Activated T-cell treated with anti-CD3 and anti-CD28 coated beads for 4 hours (primary cell): ENCODE measurements at places on chromosomes 13 and 19.

DNA sequence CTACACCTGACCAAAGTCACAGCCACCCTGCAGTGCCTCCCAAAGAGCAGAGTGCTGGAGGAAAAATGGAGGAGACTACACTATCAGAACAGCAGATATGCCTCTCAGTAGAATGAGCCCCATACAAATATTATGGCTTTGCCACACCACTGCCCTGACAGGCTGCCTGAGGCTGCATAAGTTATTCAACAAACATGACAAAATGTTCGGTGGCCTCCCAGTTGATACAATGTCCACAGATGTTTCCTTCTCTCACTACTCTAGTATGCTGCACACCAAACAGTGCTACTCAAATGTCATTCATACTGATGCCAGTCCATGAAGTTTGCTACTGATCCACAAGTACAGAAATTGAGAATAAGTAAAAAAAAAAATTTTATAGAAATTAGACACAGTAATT, 41.0 kb downstream of the N4BP2L2 start:
- no peak for DNase-seq

- no peak for DNase-seq
Measured at GRCh38 chr19:3867971-3868769, 668 bp downstream of the ZFR2 start.

- DNase-seq, result no peak
Measured at GRCh38 chr19:51524666-51525264, 6.7 kb downstream of the SIGLEC6 start.

- no peak for DNase-seq
Measured at GRCh38 chr13:49314344-49314882, 66.7 kb downstream of the CDADC1 start.

DNA sequence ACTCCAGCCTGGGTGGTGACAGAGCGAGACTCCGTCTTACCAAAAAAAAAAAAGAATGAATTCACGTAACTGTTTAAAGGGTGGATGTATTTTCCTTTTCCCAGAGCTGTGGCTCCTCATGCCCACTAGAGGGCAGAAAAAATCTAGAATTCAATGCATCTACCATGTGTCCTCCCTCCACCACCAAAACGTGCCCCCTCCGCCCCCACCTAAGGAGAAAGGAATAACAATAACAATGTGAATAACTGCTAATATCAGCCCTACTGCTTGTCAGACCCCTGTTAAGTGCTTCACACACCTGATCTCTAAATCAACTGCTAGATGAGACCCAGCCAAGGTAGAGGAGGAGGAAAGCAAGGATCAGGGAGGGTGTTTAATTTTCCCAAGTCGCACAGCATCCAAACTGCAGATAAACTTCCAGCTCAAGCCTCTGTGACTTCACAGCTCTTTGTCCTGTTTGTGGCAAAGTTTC, 20.2 kb upstream of the PNMA8B start:
- DNase-seq, result no peak

- no peak for DNase-seq
Measured at GRCh38 chr13:98824376-98825160, 72.1 kb upstream of the SLC15A1 start.

DNA sequence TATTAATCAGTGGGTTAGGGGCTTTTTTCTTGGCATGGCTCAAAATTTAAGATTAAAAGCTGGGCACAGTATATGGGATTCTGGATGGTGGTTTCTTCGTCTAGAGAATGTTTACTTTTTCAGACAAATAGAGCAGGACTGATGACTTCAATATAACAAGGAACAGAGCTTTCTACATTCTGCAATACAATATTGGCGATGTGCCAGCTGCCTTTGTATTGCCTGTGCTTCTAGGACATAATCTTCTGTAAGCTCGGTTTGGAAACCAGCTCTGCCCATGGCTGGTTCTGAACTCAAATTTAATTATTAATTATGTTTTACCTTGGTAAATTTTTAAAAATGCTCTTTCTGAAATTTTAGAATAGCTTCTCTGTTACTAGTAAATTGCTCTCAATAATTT, 139.1 kb upstream of the TRPC4 start:
- DNase-seq, result no peak

DNA sequence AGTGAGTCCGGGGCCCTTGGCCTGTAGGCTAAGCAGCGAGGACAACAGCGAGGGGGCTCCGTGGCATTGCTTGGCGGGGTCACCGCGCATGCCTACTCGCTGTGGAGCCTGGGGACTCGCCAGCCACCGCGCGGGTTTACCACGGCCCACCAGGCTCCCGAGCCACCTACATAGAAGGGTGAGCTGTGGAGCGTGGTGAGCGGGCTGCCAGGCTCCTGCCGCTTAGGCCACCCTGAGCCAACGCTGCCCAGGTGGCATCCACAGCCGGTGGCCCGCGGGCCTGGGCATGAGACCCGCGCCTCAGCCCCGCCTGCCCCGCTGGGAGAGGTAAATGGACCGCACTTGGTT, 31.2 kb downstream of the C1QTNF9 start:
- DNase-seq, result no peak

GRCh38 chr13:40403509-40404241, 262.8 kb downstream of the FOXO1 start:
- DNase-seq, result no peak

- no peak for DNase-seq
Measured at GRCh38 chr19:3982701-3983541, 2.3 kb downstream of the EEF2 start.

- DNase-seq, result no peak
Measured at GRCh38 chr13:111327730-111328573, 7.5 kb downstream of the TEX29 start.

- DNase-seq, result no peak
Measured at GRCh38 chr13:27026396-27026795, 145.2 kb downstream of the USP12 start.

DNA sequence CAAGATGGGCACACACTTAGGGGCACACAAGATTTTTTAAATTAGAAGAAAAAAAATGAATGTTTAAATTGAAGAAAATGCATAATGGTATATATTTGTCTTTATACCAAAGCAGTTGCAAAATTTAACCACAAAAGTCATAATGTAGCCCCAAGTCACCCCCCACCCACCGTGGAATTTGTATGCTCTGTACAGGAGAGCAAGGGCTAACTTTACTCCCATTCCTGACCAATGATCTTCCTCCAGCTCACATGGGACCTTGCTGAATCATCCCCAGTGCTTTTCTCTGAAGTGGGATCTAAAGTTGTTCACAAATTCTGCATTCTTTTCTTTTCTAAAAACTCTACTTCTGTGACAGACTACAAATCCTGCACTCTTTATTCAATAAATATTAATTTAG, 597.0 kb downstream of the UQCRFS1 start:
- DNase-seq, result no peak

- no peak for DNase-seq
Measured at GRCh38 chr19:30692181-30692811, 320.1 kb downstream of the ZNF536 start.

DNA sequence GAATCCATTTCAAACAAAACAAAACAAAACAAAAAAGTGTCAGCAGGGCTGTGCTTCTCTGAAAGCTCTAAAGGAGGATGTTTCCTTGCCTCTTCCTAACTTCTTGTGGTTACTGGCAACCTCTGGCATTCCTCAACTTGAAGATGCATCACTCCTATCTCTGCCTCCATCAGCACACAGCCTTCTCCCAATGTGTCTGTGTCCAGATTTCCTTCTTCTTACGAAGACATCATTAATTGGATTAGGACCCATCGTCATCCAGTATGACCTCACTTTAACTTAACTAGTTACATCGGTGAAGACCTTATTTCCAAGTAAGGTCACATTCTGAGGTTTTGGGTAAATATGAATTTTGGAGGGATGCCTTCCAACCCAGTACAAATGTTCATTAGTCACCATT, 33.8 kb upstream of the GTF2F2 start:
- DNase-seq, result no peak

GRCh38 chr19:30064348-30064699, 122.3 kb downstream of the URI1 start:
- DNase-seq, result no peak

DNA sequence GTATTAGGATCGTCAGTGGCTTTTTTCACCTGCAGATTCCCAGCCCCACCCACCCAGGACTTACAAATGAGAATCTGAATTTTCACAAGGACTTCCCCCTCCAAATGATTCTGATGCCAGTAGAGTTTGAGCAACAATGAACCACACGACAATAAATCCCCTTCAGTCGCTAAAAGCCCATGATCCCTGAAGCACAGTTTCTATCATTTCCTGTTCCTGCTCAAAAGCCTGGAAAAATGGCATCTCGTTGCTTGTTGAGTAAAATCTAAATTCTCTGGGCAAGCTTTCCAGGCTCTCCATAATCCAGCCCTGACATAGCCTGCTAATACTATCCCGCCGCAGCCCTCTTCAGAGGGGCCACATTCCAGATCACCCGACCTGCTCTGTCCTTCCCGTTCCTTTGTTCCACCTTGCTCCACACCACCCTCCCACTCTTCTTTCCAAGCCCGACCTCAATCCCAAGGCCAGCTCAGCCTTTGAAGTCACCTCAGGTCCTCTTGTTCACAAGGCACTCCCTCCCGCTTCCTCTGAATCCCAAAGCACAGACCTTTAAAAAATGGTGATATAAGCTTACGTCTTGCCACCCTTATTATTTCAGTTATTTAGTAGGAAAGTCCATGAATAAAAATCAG, 67.9 kb downstream of the NUFIP1 start:
- DNase-seq, result no peak

DNA sequence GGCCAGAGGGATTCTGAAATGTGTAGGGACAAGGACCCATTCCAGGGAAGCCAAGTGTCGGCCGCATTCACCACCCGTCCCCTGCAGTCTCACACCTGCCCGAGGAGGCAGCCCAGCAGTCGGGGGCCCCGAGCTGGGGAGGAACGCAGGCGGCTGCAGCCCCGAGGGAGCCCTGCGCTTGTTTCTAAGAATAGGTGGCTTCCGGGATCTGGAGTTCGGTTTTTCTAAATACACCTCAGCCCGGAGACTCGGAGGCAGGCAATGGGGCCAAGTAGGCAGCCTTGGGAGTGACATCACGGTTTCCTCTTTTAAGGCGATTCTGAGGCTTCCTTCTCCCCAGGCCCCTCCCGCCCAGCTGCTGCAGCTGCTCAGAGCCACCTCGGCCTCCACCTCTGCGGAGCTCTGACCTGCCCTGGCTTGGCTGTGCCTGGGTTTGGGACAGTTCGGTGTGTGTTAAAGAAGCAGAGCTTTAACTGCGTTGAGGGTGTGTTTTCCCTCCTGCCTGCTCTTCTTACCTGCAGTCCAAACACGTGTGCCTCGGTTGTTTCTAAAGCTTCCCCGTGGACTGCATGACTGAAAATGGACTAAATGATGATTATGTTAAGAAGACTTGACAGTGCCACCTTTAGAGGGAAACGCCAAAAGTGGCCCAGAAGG, 80.5 kb downstream of the COL4A2 start:
- no peak for DNase-seq

DNA sequence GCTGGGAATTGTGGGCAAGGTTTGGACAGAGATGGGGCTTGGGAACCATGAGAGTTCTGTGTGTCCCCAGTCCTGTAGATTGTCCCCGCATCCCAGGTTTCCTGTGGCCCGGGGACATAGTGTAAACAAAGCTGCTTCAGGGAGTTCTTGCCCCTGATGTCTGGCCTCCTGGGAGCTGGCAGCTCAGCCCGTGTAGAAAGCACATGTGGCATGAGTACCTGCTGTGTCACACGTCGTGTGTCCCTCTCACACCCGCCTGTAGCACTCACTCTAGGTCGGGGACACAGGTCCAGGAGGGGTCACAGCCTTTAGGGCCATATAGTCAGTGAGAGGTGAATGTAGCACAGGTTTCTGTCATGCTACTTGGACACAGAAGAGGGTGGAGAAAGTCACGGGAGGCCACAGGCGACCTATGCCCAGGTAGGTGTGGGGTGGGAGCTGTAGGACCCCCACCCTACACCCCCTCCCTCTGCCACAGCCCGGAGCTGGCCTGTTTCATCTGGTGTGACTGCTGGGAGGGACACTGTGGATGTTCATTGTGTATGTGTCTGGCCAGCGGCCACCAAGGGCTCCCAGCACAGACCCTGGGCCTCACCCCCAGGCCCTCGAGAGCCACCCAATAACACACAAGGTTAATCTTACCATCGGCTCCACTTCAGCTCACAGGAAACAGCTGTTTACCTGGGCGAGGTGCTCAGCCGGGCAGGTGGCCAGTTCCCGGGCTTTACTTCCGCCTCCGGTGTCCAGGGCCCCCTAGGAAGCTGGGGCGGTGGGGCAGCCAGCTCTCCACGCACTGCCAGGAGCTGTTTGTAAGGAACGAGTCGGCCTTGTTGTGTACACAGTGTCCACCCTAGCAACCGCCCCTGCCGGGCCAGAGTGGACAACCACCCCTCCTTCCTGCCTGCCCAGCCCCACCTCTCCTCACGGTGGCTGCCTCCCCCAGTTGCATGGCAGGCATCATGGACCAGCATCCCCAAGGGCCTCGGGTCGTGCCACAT, 49.7 kb downstream of the COMP start:
- DNase-seq, result no peak

DNA sequence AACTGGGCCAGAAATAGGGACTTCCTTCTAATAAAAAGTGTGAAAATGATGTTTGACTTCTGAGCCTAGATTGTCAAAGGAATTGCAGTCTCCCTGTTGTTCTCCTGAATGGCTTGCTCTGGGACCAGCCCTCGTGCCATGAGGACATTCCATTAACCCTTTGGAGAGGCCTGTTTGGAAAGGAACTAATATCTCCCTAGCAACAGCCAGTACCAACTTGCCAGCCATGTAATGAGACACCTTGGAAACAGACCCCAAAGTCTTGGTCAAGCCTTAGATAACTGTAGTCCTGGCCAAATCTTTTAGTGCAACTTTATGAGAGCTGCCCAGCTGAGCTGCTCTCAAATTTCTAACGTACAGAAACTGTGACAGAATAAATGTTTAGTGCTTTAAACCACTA, 8.2 kb upstream of the SIAH3 start:
- DNase-seq, result no peak

GRCh38 chr13:30572859-30573275, 44.9 kb upstream of the USPL1 start:
- no peak for DNase-seq

- DNase-seq, result no peak
Measured at GRCh38 chr19:33419788-33420130, 46.2 kb downstream of the CEBPG start.

- no peak for DNase-seq
Measured at GRCh38 chr13:21076253-21076652, 14.9 kb upstream of the LATS2 start.

DNA sequence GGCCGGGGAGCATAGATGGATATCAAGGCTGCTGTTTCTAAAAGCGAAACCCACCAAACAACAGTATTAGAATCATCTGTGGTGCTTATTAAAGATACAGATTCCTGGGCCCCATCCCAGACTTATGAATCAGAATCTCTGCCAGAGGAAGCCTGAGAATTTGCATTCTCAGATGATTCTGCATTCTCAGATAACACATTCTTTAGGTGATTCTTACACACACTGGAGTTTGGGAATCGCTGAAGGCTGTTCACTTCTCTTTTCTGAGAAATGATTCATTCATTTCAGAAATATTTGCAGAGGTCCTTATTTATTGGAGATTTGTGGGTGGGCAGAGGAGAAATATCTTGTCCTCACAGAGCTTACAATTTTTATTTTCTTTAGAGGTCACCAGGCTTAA, 24.4 kb downstream of the ALOX5AP start:
- no peak for DNase-seq

- DNase-seq, result no peak
Measured at GRCh38 chr13:97946951-97947588, 6.4 kb upstream of the IPO5 start.
